ENCODE measurements at places on chromosomes 1 and 21. TPM values are rescaled to one million over a fixed set of nuclear protein-coding genes. Genes with fewer than 3 reads are reported as not detected.

Gene TAL1
- 9.6 TPM for total RNA-seq

Gene PLXNA2
- 37.7 TPM for total RNA-seq

Gene OR10J1
- not detected for total RNA-seq

Gene FCRLA
- 0.25 TPM for total RNA-seq

Gene GPR52
- 7.3 TPM for total RNA-seq

Gene TP73
- 2.5 TPM for total RNA-seq

Gene NBPF4
- total RNA-seq: not detected

Gene C1orf94
- not detected for total RNA-seq

Gene DARS2
- 15.7 TPM for total RNA-seq

Gene TRABD2B
- 0.46 TPM for total RNA-seq

DNA sequence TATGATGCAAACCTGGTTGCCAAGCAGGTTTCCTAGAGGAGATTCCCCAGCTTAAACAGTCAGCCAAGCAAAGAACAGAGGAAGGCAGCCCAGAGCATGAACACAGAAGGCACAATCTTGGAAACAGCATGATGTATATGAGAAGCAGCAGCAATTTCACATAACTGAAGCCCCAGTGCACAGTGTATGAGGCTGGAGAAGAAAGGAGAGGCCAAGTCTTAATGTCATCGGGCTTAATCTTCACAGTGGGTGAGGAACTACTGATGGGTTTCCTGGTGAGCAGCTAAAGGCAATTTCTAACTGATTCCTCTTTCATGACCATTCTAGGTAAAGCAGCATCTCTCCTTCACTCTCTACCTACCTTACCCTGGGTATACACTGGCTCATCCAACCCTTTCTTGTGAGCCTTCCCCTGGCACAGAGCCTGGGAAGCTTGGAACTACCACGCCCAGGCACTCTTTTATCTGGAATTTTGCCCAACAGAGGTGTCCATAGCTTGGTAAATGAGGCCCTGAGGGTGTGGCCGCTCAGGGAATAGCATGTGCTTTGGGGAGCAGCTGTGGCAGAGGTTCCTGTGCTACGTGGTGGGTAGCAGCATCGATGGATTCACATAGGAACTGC is 22.0 kb downstream of the FYB2 start:
- H3K4me3 ChIP-seq: no peak overlapping the region
- no peak for DNase-seq
- no peaks in the 10 kb centered on the region for H3K36me3 ChIP-seq
- peak overlapping the region; percentile 86 for H3K27ac ChIP-seq
- H3K4me1 ChIP-seq: no peaks in the 10 kb centered on the region
- no peaks in the 10 kb centered on the region for H3K27me3 ChIP-seq

GRCh38 chr1:83932281-83932680 is 66.7 kb downstream of the TTLL7 start:
- H3K4me3 ChIP-seq: no peak overlapping the region
- no peaks in the 10 kb centered on the region for H3K27me3 ChIP-seq
- no peaks in the 10 kb centered on the region for H3K36me3 ChIP-seq
- H3K27ac ChIP-seq: no peak overlapping the region
- H3K4me1 ChIP-seq: no peaks in the 10 kb centered on the region

DNA sequence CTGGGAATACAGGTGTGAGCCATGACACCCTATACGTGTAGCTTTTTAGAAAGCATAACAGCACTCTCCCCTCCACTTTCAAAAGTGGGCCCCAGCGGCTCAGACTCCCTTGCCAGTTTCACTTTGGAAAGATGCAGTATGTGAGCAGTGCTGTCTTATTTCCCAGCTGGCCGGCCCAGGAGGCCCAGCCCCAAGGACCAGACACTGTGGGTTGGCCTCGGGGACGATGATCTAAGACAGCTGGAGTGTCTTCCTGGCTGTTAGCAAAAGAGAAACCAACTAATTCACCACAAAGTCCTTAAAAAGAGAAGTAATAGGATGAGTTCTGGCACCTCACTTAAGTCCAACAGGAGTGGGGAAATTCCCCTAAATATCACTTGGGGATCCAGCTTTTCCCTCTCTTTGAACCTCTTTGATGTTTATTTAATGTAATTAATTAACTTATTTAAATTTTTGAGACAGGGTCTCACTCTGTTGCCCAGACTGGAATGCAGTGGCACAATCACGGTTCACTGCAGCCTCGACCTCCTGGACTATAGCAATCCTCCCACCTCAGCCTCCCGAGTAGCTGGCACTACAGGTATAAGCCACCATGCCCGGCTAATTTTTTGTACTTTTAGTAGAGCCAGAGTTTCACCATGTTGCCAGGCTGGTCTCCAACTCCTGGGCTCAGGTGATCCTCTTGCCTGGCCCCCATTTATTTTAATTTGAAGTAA is 17.6 kb upstream of the CLIC4 start:
- H3K4me1 ChIP-seq: peaks cover 46% of the 10 kb centered on the region
- no peaks in the 10 kb centered on the region for H3K36me3 ChIP-seq
- H3K27ac ChIP-seq: peak overlapping the region; percentile 38

GRCh38 chr21:38389896-38390295 is 108.4 kb downstream of the ERG start:
- no peak for DNase-seq
- peaks cover 3% of the 10 kb centered on the region for H3K36me3 ChIP-seq
- no peaks in the 10 kb centered on the region for H3K4me1 ChIP-seq
- H3K27me3 ChIP-seq: no peaks in the 10 kb centered on the region
- no peak overlapping the region for H3K27ac ChIP-seq

DNA sequence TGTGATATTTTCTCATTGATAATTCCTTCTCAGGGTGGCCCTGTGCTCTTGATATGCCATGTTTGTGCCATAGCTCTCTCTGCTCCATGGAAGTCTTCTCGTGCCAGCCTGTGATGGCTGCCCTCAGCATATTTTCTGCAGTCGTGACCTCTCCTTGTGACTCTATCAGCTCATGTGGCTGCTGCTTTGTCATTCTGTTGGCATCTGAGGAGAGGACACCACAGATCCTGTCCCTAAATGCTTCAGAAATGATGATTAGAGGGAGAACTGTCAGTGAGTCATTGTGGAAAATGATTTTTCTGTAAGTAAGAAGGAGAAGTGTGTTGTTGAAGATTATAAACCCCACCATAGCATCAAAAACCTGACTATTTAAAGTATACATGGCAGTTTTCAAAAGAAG is 286.0 kb downstream of the ADGRL2 start:
- H3K27ac ChIP-seq: no peak overlapping the region
- no peaks in the 10 kb centered on the region for H3K27me3 ChIP-seq
- no peak for DNase-seq
- no peaks in the 10 kb centered on the region for H3K36me3 ChIP-seq
- H3K4me3 ChIP-seq: no peak overlapping the region
- H3K4me1 ChIP-seq: no peaks in the 10 kb centered on the region

DNA sequence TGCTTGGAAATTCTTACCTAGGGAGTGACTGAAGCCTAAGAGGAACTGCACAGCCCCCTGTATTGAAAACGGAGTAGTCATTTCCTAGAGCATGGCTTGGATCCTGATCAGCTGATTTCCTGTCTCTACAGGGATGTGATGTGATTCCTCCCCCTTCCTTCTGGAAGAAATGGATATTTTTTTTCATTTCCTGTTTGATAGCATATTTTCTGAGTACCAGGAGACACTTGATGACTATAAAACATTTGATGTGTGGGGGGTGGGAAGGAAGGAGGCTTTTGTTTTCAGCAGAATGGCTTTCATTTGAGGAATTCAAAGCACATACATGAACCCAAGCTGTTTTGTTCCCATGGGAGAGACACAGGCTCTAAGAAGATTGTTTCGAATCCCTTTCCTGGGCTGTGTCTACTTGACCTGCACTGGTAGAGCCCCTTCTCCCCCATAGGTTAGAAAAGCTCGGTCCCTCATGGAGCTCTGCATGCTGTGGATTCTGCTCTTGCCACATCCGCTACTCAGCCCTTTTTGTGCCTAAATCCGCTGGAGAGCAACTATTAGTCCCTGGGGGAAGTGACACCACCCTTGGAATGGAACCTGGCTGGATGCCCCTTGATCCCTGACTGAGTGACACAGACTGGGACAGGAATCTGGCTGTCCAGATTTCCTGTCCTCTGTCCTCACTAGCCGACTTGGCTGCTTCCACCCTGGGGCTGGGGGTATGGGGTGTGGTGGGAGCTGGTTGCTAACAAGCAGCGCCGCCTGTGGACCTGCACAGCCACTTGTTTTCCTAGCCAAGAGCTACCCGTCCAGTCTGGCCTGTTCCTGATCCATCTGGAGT is 71.8 kb upstream of the MACF1 start:
- H3K36me3 ChIP-seq: no peaks in the 10 kb centered on the region
- peak overlapping the region; percentile 86 for H3K27ac ChIP-seq
- no peaks in the 10 kb centered on the region for H3K27me3 ChIP-seq
- peaks cover 54% of the 10 kb centered on the region for H3K4me1 ChIP-seq
- peak; percentile 91 for DNase-seq

DNA sequence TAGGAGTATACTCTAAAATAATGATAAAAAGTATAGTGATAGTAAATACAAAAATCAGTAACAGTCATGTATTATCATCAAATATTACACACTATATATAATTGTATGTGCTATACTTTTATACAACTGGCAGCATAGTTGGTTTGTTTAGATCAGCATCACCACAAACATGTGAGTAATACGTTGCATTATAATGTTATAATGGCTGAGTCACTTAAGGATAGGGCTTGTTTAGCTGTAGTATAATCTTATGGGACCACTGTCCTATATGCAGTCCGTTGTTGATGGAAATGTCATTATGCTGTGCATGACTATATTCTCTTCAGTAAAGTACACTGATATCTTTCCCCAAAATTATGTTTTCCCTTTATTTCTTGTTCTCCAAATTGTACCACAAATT is 92.8 kb downstream of the LYPLAL1 start:
- no peaks in the 10 kb centered on the region for H3K36me3 ChIP-seq
- H3K4me3 ChIP-seq: no peak overlapping the region
- DNase-seq: no peak

DNA sequence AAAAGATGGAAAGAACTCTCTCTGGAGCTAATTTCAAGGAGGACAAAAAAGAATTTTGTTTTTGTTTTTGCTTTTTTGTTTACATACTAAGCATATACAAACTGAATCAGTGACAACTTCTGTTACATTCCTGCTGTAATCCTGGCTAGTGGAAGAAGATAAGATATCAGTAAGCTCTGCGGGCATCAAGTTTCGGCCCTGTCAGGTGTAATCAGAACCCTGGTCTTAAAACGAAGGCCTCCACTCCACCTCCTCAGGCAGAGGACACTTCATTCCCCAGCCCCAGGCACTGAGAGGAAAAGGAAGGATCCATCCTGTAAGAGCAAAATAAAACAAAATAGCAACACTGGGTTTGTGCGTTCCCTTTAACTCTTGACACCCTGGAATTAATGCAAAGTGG is 88.9 kb upstream of the ARHGAP29 start:
- peak overlapping the region; percentile 75 for H3K27ac ChIP-seq
- no peak for DNase-seq
- H3K4me3 ChIP-seq: no peak overlapping the region
- H3K27me3 ChIP-seq: no peaks in the 10 kb centered on the region

GRCh38 chr1:58870298-58870676 is 86.4 kb upstream of the JUN start:
- H3K27me3 ChIP-seq: no peaks in the 10 kb centered on the region
- no peak overlapping the region for H3K4me3 ChIP-seq
- peaks cover 14% of the 10 kb centered on the region for H3K4me1 ChIP-seq
- H3K36me3 ChIP-seq: no peaks in the 10 kb centered on the region

DNA sequence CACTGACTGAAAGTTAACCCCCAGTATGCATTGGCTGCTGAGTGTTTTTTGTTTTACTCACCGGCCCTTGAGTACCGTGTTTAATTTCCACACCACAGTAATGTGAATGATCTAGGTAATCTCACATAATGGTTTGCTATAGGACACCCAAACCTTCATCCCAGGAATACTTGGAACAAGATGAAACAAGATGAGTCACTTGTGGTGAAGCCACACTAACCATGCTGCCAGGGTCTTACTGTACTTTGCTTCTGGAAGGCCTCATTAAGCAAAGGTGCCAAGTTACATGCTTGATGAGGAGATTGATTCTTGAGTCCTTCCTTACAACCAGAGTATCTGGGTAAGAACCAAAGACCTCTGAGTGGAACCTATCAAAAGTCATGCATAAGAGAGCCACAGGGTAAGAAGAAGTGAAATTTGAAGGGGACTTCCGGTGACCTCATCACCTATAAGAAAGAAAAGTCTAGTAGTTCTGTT is 163.3 kb downstream of the NRIP1 start:
- H3K27me3 ChIP-seq: no peaks in the 10 kb centered on the region
- H3K4me1 ChIP-seq: no peaks in the 10 kb centered on the region
- no peak for DNase-seq
- no peak overlapping the region for H3K27ac ChIP-seq
- H3K36me3 ChIP-seq: no peaks in the 10 kb centered on the region

- no peak overlapping the region for H3K27ac ChIP-seq
- no peak for DNase-seq
- H3K4me3 ChIP-seq: no peak overlapping the region
- no peaks in the 10 kb centered on the region for H3K36me3 ChIP-seq
- H3K27me3 ChIP-seq: no peaks in the 10 kb centered on the region
Observed at GRCh38 chr1:47782414-47783166, 214.6 kb downstream of the TRABD2B start.

DNA sequence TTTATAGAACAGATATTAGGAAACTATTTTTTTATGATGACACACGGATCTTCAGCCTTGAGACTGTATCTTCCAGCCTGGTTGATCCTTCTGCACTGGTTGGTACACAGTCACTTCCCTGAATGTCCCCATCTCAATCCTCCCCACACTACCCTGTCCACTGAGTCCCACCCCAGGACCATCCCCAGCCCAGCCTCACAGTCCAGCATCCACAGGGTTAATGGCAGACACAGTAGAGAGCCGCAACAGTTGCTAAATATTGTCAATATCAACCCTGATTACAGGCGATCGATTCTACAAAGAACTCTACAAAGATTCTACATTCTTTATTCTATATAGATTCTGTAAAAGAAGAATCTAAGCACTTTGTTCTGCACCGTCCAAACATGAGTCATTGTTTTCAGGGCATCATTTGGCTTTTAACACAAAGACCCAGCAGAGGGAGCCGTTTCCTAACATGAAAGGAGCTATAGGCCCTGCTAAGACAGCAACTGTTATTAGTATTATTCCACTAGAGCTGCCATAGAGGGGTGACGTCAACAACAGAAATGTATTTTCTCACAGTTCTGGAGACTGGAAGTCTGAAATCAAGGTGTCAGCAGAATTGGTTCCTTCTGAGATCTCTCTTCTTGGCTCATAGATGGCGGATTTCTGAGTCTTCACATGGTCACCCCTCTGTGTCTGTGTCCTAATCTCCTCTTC is 30.1 kb upstream of the IFNAR2 start:
- no peak overlapping the region for H3K4me3 ChIP-seq
- peak overlapping the region; percentile 45 for H3K27ac ChIP-seq

DNA sequence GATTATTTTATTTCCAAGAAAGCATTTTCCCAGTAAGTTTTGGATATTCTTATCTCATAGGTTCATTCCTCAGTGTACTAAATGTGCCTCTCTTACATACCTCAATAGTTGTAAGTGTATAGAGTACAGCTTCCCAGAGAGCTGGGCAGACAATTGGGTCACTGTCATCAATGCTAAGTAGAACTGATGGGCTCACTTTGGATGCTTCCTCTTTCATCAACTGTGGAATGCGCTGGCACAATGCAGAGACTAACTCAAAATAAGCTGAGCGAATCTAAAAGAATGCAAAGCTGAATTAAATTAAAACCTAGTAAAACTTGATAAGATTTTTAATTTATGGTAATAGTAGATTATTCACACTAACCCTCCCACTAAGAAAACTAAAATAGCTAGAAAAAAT is 21.5 kb downstream of the LTN1 start:
- H3K36me3 ChIP-seq: peaks cover 16% of the 10 kb centered on the region
- no peak for DNase-seq
- no peak overlapping the region for H3K4me3 ChIP-seq
- H3K27ac ChIP-seq: no peak overlapping the region
- no peaks in the 10 kb centered on the region for H3K4me1 ChIP-seq
